Right renal pelvis (tissue), 4 donors: ENCODE measurements at places on chromosomes 4 and X.

- no peak for DNase-seq
Observed at GRCh38 chr4:170386511-170386910, 296.8 kb upstream of the AADAT start.

- DNase-seq = no peak
Observed at GRCh38 chr4:73067971-73068394, 1.5 kb downstream of the COX18 start.

DNA sequence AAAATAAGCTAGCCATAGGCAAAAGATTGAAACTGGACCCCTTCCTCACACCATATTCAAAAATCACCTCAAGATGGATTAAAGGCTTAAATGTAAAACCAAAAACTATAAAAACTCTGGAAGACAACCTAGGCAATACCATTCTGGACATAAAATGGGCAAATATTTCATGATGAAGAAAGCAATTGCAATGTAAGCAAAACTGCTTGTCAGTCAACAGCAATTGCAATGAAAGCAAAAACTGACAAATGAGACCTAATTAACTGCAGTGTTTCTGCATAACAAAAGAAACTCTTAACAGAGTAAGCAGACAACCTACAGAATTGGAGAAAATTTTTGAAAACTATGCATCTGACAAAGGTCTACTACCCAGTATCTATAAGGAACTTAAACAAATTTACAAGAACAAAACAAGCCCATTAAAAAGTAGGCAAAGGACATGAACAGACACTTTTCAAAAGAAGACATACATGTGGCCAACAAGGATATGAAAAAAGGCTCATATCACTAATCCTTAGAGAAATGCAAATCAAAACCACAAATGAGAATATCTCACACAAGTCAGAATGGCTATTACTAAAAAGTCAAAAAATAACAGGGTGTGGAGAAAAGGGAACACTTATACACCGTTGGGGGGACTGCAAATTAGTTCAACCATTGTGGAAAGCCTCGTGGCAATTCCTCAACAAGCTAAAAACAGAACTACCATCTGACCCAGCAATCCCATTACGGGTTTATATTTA, 46.7 kb downstream of the CFAP299 start:
- no peak for DNase-seq

DNA sequence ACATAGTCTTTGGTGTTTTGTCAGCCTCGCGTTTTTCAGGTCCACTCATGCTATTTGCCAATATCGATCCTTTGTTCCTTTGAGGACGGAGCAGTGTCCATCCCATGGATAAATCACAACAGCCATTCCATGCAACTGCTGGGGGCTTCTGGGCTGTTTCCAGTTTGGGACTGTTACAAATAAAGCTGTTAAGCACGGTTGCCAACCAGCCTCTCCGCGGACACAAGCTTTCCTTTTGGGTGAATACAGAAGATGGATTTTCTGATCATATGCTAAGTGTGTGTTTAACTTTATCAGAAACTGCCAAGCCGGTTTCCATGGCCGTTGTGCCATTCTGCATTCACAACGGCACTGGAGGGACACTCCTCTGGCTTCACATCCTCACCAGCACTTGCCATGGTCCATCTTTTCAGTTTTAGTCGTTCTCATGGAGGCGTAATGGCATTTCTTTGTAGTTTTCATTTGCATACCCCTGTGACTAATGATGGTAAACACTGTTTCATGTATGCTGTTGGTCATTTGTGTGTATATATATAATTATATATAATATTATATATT, 67.8 kb downstream of the ABLIM2 start:
- DNase-seq = no peak

DNA sequence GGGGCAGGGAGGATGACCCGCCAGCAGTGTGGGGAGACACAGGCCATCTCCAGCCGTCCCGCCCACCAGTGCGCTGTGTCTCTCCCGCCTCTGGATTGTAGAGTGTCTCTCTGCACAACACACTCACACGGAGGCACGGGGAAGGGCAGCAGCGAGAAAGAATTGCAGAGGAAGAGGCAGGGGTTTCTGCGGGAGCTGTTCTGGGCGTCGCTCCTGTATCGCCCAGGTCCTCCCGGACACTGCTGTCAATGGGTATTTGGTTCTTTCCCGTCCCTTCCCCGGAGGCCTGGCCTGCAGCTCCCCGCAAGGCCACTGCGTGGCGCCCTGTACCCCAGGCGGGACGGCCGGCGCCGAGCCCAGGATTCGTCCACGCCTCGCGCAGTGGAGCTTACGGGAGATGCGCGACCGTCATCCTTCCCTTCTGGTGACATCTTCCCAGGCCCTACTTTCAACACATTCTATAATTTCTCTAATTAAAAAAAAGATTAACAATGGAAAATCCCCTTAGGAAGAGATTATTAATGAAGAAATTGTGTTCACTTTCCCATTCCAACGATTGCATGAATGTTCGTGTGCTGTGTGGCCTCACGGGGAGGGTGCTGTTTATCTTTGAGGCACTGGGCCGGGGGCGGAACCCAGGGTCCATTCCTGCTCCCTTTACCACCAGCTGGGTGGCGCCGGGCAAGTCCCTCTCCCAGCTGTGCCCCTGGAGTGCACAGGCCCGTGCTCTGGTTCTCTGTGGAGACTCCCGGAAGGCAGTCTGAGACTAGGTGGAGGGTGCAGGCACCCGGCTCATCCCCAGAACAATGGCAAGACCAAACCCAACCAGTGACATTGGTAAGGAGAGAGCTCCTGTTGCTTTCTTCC, 95.7 kb downstream of the CPZ start:
- DNase-seq = peak; percentile 4

GRCh38 chr4:3442959-3443749, 1.4 kb downstream of the HGFAC start:
- DNase-seq = no peak

- no peak for DNase-seq
Observed at GRCh38 chrX:38515291-38515690, 46.1 kb upstream of the TSPAN7 start.

DNA sequence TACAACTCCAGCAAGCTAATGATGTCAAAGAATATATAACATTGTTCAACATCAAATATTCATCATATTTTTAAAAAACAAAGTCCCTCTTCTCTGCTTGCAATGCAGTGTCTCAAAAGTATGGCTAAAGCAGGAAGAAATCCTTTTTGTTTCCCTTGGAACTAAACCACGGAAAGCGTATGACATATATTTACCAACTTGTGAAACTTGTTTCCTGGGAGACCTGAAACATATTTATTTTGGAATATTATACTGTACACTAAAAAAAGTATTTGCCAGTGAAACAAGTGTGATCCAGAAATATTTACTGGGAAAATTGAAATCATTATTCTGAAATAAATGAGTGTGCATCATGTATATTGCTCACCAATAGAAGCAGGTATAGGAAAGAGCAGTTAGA, 156.0 kb upstream of the ANKRD50 start:
- no peak for DNase-seq

DNA sequence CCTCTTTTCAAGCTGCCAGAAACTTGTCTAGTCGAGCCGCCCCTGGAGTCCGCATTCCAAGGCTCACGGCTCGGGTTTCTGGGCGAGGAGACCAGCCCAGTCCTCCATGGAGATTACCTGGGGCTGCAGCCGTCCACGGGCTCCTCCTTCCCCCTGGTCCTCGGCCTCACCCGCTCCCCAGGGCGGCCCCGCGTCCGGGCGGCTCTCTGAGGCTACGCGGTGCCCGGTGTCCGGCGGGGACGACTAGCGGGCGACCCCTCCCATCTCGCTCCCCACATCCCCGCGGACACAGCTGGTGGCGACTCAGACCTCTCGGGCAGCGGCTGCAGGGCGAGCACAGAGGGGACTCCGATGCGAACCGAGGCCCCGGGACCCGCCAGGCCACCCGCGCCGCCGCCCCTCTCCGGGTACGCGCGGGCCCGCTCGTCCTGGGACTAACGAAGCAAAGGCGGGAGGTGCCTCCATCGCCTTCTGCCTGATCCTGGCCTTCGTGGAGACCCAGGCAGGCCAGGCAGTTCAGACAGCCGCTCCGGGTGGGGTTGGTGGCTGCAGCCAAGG, 159.4 kb downstream of the TRAM1L1 start:
- peak; percentile 20 for DNase-seq

DNA sequence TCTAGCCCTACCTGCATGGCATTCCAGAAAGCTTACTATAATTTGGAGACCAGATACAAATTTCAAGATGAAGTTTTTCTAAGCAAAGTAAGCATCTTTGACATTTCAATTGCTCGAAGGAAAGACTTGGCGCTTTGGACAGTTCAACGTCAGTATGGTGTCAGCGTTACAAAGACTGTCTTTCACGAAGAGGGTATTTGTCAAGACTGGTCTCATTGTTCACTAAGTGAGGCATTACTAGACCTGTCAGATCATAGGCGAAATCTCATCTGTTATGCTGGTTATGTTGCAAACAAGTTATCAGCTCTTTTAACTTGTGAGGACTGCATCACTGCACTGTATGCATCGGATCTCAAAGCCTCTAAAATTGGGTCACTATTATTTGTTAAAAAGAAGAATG, 17.6 kb downstream of the THAP9 start:
- no peak for DNase-seq

DNA sequence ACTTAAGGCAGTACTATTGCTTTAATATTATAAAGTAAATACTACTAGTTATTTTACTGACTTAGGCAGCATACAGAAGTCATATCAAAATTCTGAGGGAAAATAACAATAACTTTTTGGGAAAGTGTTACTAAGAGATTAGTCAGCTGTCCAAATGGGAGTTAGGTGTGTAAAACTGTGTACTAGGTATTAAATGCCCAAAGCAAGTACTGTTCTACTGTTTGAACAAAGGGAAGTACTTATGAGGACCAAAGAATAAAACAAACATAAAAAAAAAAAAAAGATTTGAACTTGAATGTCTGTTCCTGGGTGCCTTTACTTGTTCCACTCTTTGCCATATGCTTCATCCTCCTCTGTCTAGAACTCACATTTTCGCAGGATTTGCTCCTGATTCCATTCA, 174.4 kb downstream of the MSL3 start:
- no peak for DNase-seq

DNA sequence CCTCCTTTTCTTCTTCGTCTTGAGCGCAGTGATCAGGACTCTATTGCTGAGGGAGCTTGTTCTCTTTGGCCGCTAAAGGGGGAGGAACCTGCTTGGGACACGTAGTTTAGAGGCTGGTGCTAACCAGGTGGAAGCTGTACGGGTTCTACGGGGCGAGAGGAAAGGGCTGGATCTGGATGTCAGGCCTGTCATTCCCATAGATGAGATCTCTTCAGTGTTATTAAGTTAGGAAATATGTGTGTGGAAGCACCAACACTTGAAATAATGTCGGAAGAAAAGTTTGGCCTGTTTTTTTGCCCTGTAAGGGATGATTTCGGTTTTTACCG, 643 bp downstream of the SRP72 start:
- DNase-seq = no peak

DNA sequence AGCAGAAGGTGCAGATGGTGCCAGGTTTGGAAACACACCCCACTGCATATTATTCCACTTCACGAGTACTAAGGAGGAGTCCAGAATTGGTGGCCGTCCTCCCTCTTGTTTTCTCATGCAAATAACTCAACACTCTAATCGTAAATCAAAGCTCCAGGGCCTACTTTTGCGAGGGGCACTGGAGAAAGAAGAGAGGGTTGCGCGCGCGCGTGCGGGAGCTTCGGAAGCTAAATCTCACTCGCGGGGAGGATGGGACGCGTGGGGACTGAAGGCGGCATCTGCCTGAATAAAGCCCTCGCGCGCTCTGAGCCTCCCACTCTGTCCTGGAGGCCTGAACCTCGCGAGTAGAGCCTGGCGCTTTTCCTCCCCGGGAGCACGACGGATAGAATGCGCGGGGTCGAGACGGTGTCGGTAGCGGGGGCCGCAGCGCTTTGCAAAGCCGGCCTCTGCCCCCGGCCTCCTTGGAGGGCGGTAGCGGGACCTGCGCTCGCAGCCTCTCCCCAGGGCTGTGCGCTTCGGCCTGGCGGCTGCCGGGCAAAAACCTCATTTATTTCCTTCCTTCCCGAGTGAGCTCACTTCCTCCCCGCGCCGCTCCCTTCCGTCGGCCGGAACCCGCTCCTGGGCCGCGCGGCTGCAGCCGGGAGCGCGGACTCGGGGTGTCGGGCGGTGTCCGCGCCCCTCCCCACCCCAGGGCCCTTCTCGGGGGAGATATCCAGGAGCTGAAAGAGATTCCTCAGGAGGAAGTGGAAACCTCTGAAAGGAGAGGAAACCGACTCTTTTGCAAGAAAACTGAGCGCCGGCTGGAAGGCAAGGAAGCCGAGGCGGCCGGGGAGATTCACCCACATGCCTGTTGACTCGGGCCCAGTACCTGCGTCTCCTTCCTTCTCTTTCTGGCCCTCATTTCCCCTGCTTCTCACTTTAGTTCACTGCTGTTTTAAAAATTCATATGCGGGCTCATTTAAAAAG, 20.7 kb downstream of the HAND2 start:
- DNase-seq = no peak

- DNase-seq = no peak
Observed at GRCh38 chr4:128862608-128863311, 53.3 kb downstream of the JADE1 start.

DNA sequence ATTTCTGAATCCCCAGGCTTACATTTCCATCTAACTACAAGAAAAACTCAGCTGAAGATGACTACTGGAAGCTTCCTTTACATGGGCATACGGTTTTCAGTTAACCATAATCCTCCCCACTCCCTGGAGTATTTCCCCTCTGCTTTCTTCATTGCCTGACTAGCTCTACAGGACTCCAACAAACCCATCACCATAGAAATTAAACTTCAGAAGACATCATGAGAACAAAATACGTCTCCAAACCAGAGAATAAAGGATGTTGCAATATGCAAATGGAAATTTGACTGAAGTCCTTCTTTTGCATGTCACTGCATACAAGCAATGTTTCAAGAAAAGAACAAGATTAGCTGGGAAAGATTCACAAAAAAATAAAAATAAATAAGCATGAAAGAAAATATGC, 170.2 kb upstream of the PCDH18 start:
- DNase-seq = no peak
